GM06990 (cell line): ENCODE measurements at places on chromosomes 6 and 20.
A peak's percentile ranks its signal among the peaks of the same experiment; 100 is the strongest.

- DNase-seq = no peak
Measured at GRCh38 chr20:45032781-45033180, 66.5 kb downstream of the STK4 start.

GRCh38 chr6:29925727-29926412 is 16.5 kb upstream of the HLA-A start:
- DNase-seq = peak; percentile 53

DNA sequence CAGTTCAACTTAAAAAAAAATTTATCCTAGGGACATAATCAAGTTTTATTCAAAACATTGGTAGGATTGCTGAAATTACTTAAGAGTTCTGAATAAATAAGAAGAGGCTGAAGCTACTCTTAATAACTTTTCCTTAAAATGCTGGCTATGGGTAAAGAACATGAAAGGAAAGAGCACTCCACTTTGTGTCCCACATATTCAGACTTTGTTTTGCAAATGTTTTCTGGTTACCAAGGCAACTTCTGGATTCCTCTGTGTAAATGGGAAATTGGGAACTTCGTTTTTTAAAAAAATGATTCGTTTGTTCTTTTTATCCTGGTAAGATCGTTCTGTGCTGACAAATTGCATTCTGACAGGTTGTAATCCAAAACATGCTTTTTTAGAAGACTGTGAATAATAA is 115.0 kb downstream of the KIF6 start:
- no peak for DNase-seq

GRCh38 chr6:81682235-81682795 is 70.2 kb downstream of the TENT5A start:
- DNase-seq = no peak

DNA sequence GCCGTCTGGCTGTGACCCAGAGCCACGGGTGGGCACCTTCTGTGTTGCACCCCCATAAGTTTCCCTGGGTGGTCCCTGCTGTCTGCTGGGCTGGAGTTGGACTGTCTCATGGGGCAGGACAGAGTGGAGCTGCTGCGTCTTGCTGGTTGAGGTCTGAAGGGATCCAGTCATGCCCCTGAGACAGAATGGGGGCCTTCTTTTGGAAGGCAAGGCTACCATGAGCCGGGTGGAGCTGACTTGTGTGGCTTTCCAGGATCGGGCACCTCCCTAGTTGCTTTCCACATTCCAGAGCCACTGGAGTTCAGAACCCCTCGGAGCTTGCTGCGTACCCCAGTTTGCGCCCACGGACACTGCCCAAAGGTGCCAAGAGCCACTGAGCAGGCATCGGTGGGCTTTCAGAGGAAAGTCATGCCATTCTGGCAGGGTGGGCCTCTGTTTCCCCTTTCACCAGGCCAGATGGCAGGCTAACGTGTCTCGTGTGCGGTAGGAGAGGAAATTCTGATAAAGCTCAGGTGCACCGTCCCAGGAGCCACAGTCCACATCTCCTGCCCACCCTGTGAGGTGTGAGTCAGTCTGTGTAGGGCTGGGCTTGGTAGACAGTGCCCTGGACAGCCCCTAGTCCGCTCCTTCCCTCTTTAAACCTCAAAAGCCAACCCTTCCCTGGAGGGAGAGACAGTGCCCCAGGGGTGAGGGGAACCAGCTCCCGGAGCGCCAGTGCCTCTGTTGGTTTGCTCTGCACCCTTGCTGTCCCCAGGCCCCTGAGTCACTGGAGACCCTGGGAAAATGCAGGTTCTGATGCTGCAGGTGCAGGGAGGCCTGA is 125.3 kb downstream of the SYCP2 start:
- DNase-seq = no peak

DNA sequence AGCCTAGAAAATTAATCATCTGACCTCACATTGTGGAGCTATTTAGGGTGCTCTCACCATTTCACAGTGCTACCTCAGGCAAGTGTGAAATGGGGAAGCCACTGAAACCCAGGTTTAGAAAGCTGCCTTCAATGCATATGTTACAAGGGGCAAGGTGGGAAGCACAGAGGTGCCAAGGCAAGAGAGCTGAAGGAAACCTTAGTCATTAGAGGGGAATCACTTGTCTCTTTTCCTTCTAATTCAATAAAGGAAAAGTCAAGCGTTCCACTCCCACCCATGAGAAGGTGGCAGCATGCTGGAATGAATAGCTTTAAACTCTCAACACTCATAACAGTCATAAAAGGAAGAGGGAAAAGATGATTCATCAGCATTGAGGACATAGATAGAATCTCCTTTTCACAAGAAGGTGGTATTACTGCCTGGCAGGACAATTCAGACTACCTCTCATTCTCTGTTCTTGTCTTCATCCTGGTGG is 251.9 kb upstream of the IRAK1BP1 start:
- no peak for DNase-seq

DNA sequence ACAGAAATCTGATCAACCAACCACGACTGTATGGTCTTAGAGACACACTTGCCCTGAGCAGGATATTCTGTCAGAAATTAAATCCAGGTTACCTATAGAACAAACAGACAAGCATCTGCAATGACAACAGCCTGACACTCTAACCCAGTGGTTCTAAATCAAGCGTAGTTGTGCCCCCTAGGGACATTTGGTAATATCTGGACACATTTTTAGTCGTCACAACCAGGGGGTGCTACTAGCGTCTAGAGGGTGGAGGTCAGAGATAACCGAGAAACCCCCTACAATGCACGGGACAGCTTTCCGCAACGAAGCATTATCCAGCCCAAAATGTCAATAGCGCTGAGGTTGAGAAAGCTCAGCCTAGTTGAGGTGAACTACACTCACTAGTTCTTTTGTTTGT is 32.3 kb downstream of the ID4 start:
- DNase-seq = no peak

GRCh38 chr6:99146711-99147110 is 199.0 kb upstream of the FBXL4 start:
- no peak for DNase-seq

GRCh38 chr6:34580707-34581560 is 24.8 kb upstream of the SPDEF start:
- DNase-seq = no peak

GRCh38 chr20:25437153-25437581 is 29.7 kb downstream of the GINS1 start:
- no peak for DNase-seq

- DNase-seq = no peak
Measured at GRCh38 chr20:9332791-9333479, 181.5 kb upstream of the LAMP5 start.

DNA sequence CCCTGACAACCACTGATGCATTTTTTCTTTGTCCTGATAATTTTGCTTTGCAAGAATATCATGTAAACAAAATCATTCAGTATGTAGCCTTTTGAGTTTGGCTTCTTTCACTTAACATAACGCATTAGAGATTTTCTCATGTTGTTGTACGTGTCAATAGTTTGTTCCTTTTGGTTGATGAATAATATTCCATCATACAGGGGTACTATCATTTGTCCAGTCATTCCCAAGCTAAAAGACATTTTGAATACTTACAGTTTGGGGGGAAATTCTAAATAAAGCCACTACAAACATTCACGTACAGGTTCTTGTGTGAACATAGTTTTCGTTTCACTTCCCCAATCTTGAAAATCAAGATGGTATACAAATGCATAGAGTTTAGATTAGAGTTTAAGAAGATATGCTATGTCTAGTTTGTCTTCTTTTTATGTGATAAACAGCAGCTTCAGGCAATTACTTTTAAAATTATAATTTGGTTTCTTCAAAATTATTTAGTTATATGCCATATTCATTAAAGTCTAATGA is 5.2 kb downstream of the HAO1 start:
- DNase-seq = peak; percentile 8

GRCh38 chr20:61424628-61425420 is 172.8 kb downstream of the CDH4 start:
- DNase-seq = no peak

DNA sequence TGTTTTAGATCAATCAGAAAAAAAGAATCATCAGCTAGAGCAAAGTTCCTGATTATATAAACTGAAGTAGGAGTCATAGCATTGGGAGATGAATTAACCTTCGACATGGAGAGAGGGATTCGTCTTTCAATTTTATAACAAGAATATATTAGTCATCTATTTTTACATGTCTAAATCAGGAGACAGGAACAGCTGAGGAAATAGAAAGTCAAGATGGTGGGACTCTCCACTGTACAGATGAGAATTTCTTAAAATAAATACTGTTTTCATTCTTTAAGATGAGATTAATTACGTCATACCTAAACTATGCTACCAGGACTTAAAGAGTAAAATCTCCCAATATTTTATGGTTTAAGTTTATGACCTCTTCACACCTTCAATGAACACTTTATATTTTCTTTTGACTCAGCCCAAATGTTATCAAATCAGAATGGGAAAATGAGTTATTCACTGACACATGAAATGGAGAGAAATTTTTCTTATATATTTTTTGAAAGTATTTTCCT is 1137.7 kb downstream of the EPHA7 start:
- DNase-seq = no peak

- no peak for DNase-seq
Measured at GRCh38 chr6:3575166-3575565, 118.3 kb upstream of the SLC22A23 start.

GRCh38 chr6:38957426-38957825 is 91.2 kb upstream of the GLP1R start:
- DNase-seq = no peak

DNA sequence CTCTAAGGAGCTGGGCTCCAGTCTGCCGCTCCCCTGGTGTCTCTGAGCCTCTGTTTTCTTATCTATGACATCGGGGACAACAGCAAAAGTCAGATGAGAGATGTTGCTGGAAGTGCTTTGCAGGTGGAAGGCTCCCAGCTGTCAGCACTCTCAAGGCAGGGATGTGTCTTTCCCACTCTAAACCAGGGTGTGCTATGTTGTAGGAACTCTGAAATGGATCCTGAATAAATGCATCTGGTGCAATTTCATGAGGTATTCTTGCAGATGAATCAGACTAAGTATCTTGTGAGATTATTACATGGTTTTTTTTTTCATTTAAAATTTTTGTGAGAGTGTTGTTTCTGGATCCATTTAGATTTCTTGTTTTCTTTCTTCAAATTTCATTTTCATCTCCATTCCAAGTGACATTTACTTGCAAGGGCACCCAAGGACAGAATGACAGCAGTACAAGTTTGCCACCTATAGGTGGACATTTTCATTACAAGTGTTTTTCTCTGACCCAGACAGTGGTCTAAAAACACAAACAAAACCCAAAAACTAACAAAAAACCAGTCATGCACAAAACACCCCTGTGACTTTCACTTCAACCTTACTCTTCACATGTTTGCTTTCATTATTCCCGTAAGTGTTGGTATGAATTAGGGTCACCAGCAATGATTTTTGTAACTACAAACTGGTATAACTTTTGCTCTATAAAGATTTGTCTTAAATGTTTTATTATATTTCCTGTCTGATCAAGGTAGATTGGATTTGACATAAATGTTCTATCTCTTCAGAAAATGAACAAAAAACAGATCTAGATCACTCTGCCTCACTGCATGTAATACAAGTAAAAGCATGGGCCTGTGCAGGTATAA is 14.7 kb upstream of the SIM1 start:
- no peak for DNase-seq

- no peak for DNase-seq
Measured at GRCh38 chr20:44410583-44411019, 55.1 kb downstream of the HNF4A start.

DNA sequence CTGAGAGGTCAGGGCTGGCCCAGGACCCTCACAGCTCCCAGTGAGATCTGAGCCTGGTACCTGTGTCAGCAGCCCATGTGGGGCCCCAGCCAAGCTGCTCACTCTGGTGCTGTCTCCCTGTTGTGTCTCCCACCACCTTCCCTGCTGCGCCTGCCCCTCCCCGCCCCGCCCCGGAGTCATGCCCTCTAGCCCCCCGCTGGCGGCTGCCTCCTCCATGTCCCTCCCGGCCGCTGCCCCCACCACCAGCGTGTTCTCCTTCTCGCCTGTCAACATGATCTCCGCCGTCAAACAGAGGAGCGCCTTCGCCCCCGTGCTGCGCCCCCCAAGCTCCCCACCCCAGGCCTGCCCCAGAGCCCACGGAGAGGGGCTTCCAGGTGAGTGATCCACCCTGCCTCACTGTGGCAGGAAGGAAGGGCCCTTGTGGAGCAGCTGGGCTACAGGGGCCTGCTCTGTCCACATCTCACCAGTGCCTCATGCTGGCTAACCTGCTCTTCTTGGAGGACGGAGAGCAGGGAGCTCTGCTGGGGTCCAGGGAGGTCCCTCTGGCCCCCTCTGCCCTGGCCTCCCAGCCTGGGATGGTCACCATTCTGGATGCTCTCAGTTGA is 44.9 kb downstream of the CPXM1 start:
- DNase-seq = no peak

DNA sequence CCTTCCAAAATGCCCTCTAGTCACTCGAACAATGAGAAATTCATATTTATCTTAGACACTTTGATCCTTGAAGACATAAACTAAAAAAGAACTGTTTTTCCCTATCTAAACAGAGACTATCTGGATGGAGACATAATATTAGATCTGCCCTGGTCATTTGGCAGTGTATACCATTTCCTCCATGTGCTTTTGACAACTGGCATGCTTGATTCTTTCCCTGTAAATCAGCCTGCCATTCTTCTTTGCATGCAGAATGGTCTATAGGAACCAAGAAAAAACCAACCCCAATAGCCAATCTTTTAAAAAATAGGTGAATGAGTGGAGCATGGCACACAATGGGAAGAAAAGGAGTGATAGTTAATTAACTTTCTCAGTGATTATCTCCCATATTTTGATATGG is 93.8 kb downstream of the OPN5 start:
- DNase-seq = no peak

DNA sequence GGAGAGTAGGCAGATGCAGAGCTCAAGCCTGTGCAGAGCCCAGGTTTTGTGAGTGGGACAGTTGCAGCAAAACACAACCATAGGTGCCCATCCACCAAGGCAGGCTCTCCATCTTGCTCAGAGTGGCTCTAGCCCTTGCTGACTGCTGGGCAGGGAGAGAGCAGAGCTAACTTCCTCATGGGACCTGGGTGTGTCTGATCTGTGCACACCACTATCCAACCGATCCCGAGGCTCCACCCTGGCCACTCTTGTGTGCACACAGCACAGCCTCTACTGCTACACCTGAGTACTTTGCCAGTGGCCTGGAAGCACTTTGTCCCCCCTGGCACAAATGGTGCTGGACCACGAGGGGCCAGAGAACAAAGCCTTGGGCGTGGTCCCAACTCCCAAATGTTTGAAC is 7.9 kb upstream of the DEFB125 start:
- no peak for DNase-seq

DNA sequence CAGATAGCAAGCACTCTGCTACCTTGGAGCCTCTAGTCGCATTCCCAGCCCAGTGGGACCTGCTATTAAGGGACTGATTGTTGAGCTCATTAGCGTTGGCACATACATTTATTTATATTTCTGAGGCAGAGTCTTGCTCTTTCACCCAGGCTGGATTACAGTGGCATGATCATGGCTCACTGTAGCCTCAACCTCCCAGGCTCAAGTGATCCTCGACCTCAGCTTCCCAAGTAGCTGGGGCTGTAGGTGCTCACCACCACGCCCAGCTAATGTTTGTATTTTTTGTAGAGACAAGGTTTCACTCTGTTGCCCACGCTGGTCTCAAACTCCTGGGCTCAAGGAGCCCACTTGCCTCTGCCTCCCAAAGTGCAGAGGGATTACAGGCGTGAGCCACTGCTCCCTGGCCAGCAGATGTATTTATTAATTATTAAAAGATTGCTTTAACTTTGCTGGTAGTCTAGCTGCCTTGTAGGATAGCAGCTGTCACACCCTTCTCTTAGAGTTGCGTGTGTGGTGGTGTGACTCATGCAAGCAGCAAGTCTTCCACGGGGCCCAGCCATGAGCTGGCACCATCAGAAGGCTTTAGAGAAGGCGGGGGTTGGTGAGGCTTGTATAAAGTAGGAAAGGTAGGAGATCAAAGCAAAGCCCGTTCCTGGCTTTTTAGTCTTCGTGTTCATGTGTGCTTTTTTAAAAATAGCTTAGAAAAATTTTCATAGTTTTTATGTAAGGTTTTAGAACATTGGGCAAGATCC is 16.5 kb downstream of the ACTR5 start:
- no peak for DNase-seq
